ENCODE measurements at places on chromosomes 2 and 18. TPM values are rescaled to one million over a fixed set of nuclear protein-coding genes. Genes with fewer than 3 reads are reported as not detected.

FASTKD1 gene
- 33.3 TPM for total RNA-seq

SERPINB3 gene
- total RNA-seq, result not detected

FBLN7 gene
- 33.6 TPM for total RNA-seq

UGT1A9 gene
- not detected for total RNA-seq

DLGAP1 gene
- total RNA-seq, result 0.73 TPM

C2orf80 gene
- total RNA-seq, result not detected

MAL gene
- total RNA-seq, result 16.1 TPM

SPDYA gene
- total RNA-seq, result 0.78 TPM

SFTPB gene
- 24.8 TPM for total RNA-seq

AQP12B gene
- not detected for total RNA-seq

SLC5A7 gene
- total RNA-seq, result not detected

SIX2 gene
- 1.5 TPM for total RNA-seq

PDCD1 gene
- 2.3 TPM for total RNA-seq

All from thyroid gland (tissue), 4 donors.